ENCODE measurements at places on chromosomes 5 and 9. TPM values are rescaled to one million over a fixed set of nuclear protein-coding genes. Genes with fewer than 3 reads are reported as not detected.

The CCL27 gene
- polyA plus RNA-seq: 0.34 TPM

The NR5A1 gene
- polyA plus RNA-seq: not detected

The RMRP gene
- polyA plus RNA-seq: 37.0 TPM

The ANKRD18A gene
- not detected for polyA plus RNA-seq

The MEIKIN gene
- not detected for polyA plus RNA-seq

The MARVELD2 gene
- polyA plus RNA-seq: 7.6 TPM

The STPG3 gene
- polyA plus RNA-seq: not detected

The SPINK7 gene
- not detected for polyA plus RNA-seq

The DOK3 gene
- polyA plus RNA-seq: 17.7 TPM

The NEUROG1 gene
- not detected for polyA plus RNA-seq

The GLRA1 gene
- 0.13 TPM for polyA plus RNA-seq

The GBGT1 gene
- polyA plus RNA-seq: 2.6 TPM

The FOXD4L5 gene
- not detected for polyA plus RNA-seq

Measured in adipose tissue (tissue), 3 donors.